Stimulated activated CD8-positive, alpha-beta memory T cell treated with anti-CD3 and anti-CD28 coated beads, Interleukin-2, amount 100 ng/mL, for 1 hour (primary cell): ENCODE measurements at places on chromosomes 2 and 18.

GRCh38 chr2:216404010-216404618 lies 8.2 kb upstream of the SMARCAL1 start:
- peak; percentile 11 for DNase-seq

- DNase-seq: no peak
Observed at GRCh38 chr2:197140045-197140444, 170.5 kb downstream of the ANKRD44 start.

- DNase-seq: no peak
Observed at GRCh38 chr2:27155069-27155520, 6.3 kb downstream of the TCF23 start.

DNA sequence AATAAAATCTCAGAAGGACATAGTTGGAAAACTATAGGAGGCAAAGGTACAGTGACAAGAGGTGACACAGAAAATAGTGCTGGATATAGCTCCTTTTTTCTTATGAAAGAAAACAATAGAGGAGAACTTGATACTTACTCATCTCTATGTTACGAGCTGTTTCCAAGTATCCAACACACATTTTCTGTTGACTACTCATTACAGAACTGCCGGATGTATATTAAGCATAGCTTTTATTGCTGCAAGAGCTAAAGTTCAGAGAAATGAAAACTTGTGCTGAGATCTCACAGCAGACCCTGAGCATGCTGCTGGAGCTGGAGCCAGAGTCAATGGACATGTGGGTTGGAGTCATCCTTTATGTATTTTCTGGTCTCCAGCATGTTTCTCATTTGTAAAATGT lies 210.0 kb upstream of the NT5C1B start:
- no peak for DNase-seq

- DNase-seq: no peak
Observed at GRCh38 chr2:3595404-3595803, 492 bp downstream of the COLEC11 start.
